ENCODE measurements at places on chromosomes 13 and 19.
A peak's percentile ranks its signal among the peaks of the same experiment; 100 is the strongest.

GRCh38 chr13:41179593-41180250, 14.6 kb downstream of the KBTBD7 start:
- no peak for DNase-seq

DNA sequence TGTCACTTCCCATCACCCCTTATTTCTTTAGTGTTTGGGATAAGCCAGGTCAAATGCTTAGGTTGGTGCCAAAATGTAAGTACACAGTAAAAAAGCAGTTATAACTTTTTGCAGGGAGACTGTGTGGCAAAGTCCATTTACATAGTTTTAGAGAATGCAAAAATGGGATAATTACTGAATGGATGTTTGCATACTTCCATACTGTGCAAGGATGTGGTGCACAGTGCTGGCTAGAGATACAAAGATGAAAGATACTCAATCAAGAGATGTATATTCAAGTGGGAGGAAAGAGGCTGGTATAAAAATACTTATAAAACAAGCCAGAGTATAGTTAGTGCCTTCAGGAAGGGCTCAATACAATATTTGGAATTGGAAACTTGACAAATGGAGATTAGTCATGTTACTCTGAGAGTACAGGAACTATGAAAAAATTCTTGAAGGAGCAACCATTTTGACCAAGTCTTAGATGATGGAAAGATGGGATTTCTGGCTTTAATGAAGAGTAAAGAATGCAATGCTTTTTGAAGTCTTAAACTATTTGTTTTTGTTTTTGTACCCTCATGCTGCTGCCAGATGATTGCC, 8.0 kb downstream of the PDS5B start:
- DNase-seq = no peak

DNA sequence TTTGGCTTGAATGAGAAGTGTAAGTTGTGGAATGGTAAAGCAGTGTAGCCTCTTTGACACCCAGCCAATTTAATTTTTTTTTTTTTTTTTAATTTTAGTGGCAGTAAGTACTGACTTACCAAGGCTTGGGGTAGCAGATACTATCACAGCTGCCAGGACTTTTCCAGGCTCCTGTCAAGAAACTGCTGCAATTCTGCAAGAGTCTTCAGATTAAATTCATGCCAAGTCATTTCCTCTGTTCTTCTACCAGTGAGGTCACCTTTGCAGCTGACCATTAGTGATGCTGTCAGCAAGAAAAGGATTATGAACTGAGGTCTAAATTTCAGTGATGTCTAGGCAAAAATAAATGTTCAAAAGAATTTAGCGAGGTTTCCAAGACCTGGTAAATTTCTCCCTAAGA, 91.2 kb downstream of the GGACT start:
- DNase-seq = peak; percentile 74

DNA sequence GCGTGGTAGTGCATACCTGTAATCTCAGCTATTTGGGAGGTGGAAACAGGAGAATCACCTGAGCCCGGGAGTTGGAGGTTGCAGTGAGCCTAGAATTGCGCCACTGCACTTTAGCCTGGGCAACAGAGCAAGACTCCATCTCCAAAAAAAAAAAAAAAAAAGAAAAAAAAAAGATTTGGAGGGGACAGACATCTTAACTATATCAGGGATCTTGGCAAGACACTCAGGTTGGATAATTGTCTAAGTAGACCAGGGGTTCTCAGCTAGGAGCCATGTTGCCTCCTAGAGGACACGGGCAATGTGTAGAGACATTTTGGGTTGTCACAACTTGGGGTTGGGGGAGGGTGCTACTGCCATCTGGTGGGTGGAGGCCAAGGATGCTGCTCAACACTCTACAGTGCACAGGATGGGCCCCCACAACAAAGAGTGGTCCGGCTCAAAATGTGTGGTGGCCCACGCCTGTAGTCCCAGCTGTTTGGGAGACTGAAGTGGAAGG, 1.9 kb upstream of the ZNF580 start:
- DNase-seq = peak; percentile 65

GRCh38 chr19:18610556-18611326, 1.9 kb upstream of the TMEM59L start:
- DNase-seq = no peak

- DNase-seq = peak; percentile 88
Observed at GRCh38 chr19:7506385-7507328, 9.2 kb upstream of the ZNF358 start.

- DNase-seq = peak; percentile 77
Observed at GRCh38 chr13:42832341-42833096, 51.1 kb downstream of the FAM216B start.

- no peak for DNase-seq
Observed at GRCh38 chr13:75947448-75947847, 311.3 kb downstream of the LMO7 start.

DNA sequence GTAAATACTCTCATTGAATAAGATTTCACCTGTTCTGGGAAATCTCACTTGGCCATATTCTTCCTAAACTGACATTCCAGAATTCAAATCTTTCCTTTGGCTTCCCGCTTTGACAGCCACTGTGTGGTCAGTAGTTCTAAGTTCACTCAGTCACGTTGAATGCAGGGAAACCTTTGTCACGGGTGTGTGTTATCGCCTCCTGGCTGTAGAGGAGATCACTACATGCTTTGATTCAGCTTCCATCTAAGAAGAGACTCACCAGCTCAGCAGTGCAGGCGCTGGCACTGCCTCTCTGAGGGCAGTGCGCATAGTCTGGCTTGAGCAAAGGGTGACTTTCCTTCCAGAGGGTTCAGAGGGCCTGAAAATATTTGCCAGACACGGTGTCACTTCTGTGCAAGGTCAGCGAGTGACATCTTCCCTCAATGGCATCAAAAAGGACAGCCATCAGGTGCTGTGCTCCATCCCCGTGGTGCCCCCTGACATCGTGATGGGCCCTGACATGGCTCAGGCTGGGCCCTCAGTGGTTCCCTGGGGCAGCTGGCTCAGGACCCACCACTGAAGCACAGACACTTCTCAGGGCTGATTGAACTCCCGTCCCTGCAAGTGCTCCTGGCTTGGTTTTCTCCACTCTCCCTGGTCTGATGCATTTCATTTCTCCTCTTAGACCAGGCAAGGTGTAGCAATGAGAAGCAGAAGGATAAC, 635.4 kb upstream of the ARGLU1 start:
- DNase-seq = peak; percentile 5

GRCh38 chr13:96762876-96763275, 231.4 kb downstream of the OXGR1 start:
- DNase-seq = no peak

DNA sequence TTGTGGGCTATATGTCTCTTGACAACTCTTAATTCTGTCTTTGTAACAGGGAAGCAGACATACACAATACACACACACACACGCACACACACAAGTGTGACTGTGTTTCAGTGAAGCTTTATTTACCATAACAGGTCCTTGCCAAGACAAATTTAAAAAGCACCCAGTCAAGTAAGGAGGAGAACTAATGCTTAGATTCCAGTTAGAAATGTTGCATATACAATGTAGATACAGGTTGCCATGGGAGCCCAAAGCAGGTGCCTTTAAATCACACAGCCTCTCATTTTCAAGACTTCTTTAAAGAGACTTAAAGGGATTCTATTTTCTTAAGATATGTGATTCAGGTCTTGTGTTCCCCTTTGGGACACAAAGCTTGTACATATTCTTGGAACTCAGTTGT, 1551.9 kb downstream of the EFNB2 start:
- no peak for DNase-seq

GRCh38 chr13:94707400-94708021, 4.8 kb downstream of the SOX21 start:
- DNase-seq = no peak

DNA sequence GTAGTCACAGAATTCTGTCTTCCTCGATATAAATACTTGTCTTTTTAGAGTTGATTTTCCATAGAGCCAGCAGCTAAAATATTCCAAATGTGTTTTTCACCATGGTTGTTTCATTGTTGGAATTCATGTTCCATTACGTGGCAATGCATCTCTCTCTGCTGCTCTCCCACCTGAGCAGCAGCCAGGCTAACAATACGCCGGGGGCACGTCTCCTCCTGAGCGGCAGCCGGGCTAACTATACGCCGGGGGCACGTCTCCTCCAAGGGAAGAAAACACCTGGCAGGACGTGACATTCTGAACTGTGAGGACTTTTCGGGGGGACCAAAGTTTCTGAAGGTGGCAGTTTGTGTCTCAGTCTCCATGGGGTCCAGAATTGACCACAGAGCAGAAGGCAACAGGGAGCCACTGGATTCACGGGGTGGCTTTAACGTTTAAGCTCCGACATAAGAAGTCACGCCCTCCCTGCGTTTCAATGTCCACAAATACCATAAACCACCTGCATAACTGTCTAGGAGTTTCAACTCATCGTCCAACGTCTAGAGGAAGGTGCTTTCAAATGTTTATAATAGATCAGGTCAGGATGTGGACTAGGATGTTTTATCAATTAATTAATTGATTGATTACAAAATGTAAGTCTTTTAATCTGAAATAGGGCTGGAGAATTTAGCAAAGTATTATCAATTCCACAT, 15.1 kb downstream of the PLPP2 start:
- no peak for DNase-seq

DNA sequence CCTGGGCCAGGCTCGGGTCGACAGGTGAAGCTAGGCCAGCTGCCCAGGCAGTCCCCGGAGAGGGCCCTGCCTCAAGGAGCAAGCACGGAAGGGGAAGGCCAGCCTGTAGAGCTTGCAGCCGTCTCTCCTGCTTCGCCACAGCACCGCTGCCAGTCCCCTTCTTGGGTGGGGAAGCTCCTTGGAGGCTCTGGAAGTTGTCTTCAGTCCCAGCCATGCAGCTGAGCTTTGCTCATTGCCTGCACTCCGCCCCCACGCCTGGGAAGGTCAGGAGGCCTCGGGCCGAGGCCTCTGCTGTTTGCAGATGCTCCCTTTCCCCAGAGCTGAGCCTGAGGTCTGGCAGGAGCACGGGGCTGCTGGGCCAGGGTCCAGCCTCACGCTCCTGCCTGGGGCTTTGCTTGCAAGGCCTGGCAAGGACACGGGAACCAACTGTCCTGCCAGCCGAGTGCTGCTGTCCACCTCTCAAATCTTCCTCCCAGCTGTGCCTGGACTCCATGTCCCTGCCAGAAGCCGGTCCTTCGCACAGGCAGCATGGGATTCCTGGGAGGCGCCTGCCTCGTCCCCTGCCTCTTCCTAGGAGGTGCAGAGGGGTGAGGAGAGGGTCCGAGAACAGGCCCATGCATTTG, 13.3 kb downstream of the PLEKHF1 start:
- no peak for DNase-seq

DNA sequence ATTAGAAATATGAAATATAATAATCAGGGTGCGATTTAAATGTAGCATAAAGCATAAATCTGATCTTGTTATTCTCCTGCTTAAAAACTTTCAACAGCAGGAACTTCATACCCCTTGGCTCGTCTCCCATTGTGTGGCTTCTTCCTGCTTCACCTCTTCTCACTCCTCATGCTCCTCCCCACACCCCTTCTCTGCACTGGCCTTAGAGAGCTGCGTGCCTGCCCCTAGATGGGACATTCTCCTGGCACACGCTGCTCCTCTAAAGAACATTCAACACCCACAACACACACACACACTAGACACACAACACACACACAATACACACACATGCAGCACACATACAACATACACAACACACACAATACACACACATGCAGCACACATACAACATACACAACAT, 104.6 kb upstream of the RAP2A start:
- DNase-seq = no peak

GRCh38 chr13:102227741-102228140, 174.1 kb downstream of the FGF14 start:
- DNase-seq = no peak

GRCh38 chr13:102401766-102402165, at the start of gene FGF14:
Gene FGF14 (minus strand): TSS chr13:102402048.
- DNase-seq = no peak

DNA sequence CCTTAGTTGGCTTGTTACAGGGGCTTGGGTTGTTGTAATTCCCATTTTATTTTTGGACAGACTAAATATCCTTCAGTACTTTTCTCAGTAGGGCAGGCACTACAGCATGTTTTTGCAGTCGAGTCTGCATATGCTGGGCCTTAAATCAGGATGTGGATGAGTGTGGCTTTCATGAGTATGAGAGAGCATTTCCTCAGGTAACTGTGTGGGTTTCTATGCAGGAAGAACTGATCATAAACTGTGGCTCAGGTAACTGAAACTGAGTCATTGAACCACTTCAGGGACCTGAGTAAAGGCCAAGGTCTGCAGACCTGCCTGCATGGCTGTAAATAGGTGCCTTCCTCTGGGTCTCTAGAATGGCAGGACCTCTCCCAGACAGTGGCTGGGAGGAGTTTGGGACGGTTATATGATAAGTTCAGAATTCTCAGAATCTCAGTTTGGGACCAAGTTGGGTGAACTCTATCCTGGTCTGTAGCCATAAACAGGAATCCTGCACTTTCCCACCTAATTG, 112.1 kb downstream of the ZNF737 start:
- no peak for DNase-seq

- DNase-seq = no peak
Observed at GRCh38 chr13:113148407-113148806, 10.0 kb upstream of the PROZ start.

- DNase-seq = no peak
Observed at GRCh38 chr13:113145496-113145895, 13.0 kb upstream of the PROZ start.

DNA sequence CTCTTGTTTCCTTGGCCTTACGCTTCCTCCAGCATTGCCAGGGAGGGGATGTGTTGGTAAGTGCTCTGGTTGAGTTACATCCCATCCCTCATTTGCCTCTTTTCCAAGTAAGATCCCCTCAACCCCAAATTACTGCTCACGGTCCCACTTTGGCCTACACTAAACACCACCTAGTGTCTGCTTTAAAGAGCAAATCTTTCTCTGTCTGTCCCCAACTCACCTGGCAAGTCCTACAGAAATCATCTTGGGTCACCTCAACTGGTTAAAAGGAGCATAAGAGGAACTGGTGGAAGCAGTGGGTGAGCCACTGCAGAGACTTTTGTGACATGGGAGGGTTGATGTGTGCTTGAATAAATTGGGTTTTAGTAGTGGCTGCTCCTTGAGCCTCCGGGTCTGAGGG, 55.2 kb upstream of the SERPINE3 start:
- DNase-seq = no peak

- DNase-seq = no peak
Observed at GRCh38 chr13:96822895-96823294, 171.4 kb downstream of the OXGR1 start.

DNA sequence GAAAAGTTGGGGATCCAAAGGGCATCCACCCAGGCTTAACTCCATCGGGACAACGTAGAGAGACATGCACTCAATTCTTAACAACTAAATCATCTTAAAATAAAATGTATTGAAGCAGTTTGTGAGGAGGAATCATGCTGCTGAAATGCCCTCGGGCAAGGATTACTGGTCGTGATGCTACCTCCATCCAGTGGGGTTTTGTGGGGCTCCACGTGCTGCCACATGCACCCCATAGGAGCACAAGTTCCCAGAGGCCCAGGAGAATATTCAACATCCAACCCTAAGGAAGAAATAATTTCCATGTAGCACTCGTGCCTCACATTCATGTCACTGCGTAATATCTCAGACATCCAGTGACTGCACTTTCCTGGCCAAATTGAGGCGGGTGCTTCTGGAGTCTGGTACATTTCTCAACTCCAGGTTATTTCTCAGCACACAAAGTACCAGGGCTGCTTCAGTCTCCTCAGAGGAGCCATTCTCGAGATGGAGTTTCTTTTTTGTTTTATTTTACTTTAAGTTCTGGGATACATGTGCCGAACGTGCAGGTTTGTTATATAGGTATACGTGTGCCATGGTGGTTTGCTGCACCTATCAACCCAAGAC, 429.8 kb downstream of the FOXO1 start:
- no peak for DNase-seq
